ENCODE measurements at places on chromosomes 3 and 15.

DNA sequence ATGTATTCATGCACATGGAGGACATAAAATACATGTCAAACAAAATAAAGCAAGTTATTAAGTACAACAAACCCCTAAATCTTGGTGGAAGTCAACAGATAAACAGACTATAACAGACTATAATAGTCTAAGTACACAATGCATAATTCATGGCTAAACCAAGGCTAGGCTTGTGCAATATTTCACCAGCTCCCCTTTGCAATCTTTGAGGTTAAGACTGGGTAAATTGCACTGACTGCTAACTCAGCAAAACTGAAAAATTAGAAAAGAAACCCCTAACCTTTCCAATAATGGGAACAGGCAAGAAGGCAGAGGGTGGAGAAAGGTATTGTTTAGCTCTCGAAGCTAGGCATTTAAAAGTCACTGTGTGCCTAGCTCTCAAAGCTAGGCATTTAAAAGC is 304.9 kb upstream of the WNT5A start:
- no peak for DNase-seq

GRCh38 chr15:42611532-42611931 is 36.1 kb downstream of the STARD9 start:
- DNase-seq = no peak

DNA sequence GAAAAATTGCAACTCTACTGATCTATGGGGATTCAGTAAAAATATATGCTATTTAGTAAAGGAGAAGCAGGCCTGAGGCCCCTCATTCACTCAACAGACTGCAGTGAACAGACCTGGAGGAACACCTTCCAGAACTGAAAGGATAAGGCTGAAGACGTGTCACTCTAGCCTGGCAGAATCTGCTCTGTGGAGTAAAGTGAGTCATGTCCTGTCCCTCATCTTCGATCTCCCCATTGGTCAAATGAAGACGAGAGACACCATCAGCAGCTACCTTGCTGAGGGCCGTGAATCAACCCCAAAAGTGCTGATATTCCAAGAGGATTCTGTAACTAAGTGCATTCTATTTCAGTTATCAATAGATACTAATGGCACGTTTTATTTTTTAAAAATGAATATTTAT is 359.7 kb downstream of the FGF12 start:
- no peak for DNase-seq

DNA sequence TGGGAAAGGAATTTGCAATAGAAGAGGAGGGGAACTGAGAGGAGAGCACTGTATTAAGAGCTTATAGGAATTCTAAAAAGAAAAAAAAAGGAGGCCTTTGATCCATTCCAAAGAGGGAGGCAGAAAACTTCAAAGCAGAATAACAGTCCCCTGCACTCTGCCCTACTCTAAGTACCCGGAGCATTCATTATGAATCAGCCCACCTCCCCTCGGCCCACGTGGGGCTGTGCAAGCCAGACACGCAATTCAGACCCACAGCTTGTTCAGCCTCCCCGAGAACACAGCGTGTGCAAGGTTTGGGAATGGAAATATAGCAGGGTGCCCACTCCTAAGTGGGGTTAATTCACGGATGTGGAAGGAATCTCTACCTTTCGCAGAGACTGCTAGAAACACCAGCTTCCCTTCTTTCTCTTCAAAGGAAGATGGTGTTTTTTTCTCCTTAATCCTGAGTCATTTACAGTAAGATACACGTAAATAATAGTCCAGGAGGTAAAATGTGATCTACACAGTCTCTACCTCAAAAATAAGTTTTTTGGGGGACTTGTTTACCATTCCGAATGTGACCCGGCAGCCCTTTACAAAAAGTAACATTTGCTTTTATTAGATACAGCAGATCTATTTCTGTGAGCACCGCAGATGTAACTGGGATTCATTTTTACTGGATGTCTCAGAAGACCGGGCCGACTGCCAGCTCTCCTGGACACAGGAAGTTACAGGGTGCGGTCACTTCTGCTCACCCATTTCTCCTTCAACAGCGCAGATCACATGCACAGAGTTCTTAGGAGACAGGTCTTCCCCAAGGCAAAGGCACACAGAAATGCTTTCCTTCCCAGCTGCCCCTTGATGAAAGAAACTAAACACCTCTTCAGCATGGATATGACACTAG is 768.5 kb upstream of the CFAP20DC start:
- no peak for DNase-seq

- no peak for DNase-seq
Observed at GRCh38 chr15:29566914-29567313, 255.4 kb downstream of the TJP1 start.

GRCh38 chr15:25325187-25325586 is 113.6 kb downstream of the UBE3A start:
- DNase-seq = no peak

- no peak for DNase-seq
Observed at GRCh38 chr3:34020726-34021680, 222.6 kb downstream of the PDCD6IP start.

- no peak for DNase-seq
Observed at GRCh38 chr3:138845771-138846173, 11.0 kb upstream of the PIK3CB start.

- no peak for DNase-seq
Observed at GRCh38 chr3:78497767-78498166, 1270.0 kb downstream of the ROBO1 start.

DNA sequence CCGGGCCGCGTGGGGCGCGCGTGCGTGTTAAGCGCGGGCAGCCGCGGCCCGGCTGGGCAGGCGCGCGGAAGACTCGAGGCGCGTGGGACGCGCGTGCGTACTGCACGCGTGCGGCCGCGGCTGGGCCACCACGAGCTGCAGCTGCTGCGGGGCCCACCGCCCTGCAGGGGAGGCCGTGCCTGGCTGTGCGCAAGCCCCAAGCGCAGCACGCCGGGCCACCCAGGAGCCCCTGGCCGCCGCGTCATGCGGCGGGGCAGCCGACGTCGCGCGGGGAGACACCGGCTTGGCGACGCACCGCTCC is 590 bp upstream of the TRIM71 start:
- DNase-seq = peak; percentile 52

- no peak for DNase-seq
Observed at GRCh38 chr3:3178498-3179328, 778 bp downstream of the CRBN start.

GRCh38 chr3:141055536-141056445 is 4.6 kb downstream of the SPSB4 start:
- DNase-seq = peak; percentile 36

Measured in mesothelial cell of epicardium (in vitro differentiated cells).